CD4-positive, alpha-beta memory T cell (primary cell): ENCODE measurements at places on chromosomes 7 and 10. TPM values are rescaled to one million over a fixed set of nuclear protein-coding genes. Genes with fewer than 3 reads are reported as not detected.

The HIBADH gene
- total RNA-seq: 13.6 TPM

The CPXM2 gene
- not detected for total RNA-seq

The TMEM72 gene
- not detected for total RNA-seq

DNA sequence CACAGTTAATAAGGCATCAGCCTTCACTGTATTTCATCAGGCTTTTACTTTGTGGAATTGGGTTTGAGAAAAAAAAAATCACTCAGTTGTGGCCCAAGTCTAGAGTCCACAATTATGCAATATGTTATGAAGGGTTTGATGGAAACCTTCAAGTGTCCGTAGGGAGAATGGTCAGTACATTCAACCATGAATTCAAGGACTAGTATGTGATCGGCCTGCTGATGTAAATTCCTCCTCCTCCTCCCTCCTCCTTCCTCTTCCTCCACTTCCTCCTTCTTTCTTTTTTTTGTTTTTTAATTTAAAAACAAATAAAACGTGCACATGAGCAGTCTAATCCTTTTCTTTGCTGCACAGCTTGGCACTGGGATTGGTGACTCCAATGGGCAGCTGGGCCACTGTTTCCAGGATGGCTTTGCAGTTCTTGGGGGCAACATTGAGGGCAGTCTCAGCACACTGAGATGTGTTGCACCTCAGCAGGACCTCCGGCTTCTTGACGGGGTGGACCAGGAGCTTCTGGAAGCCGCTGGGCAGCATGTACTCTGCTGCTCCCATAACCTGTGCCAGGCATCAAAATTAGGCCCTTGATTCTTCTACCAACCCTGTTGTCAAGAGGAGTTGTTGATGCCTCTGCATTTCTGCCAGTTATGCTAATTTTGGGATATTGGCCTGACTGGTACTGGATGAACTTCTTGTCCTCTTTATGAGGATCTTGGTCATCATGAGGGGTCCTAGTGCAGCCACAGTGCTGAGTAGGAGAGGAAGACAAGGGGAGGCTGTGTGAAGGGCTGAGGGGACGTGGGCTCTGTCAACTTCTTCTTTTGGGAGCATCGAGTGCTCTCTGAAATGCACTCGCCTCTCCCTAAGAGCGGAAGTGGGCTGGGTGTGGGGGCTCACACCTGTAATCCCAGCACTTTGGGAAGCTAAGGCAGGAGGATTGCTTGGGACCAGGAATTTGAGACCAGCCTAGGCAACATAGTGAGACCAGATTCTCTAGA lies 9.3 kb upstream of the IL2RA start:
- H3K4me1 ChIP-seq: peaks cover 65% of the 10 kb centered on the region
- no peaks in the 10 kb centered on the region for H3K27me3 ChIP-seq
- no peak overlapping the region for H3K4me3 ChIP-seq
- H3K36me3 ChIP-seq: no peaks in the 10 kb centered on the region
- DNase-seq: no peak

GRCh38 chr7:158247758-158248487 lies 339.7 kb downstream of the PTPRN2 start:
- no peaks in the 10 kb centered on the region for H3K4me1 ChIP-seq
- H3K4me3 ChIP-seq: no peak overlapping the region
- DNase-seq: no peak
- no peak overlapping the region for H3K27ac ChIP-seq
